ENCODE measurements at places on chromosomes 3 and 15.
A peak's percentile ranks its signal among the peaks of the same experiment; 100 is the strongest.

- peaks cover 38% of the 10 kb centered on the region for H3K4me1 ChIP-seq
- H3K4me3 ChIP-seq, result no peak overlapping the region
- no peaks in the 10 kb centered on the region for H3K36me3 ChIP-seq
- no peaks in the 10 kb centered on the region for H3K27me3 ChIP-seq
- DNase-seq, result peak; percentile 33
- peak overlapping the region; percentile 37 for H3K27ac ChIP-seq
Observed at GRCh38 chr15:63945007-63945788, 101.1 kb downstream of the DAPK2 start.

DNA sequence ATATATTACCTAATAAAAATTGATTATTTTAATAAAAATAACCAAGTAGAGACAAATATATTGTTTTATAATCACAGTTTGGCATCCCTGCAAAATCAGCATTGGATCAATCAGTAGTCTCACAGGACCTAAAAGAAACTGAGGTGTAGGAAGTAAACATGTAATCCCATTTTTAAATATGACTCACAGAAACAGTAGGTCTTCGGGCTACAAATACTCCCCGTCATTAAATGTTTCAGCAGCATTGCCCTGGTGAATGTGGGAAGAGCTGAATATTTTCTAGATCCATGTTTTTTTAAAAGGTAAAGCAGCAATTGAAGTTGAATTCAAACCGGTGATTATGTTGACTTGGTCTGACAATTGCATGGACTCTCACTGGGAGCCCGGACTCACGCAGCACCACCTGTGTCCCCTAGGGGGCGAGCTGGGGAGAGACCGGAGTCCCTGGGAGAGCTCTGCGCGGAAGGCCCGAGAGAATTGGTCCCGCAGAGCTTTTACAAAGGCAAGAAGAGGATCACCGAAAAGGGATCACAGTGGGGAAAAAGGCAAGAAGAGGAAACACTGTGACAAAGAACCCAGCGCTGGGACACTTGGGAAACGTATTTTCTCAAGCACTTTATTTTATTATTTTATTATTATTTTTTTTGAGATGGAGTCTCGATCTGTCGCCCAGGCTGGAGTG is 17.2 kb upstream of the USP3 start:
- peak; percentile 82 for DNase-seq
- H3K4me1 ChIP-seq, result peaks cover 39% of the 10 kb centered on the region
- H3K36me3 ChIP-seq, result no peaks in the 10 kb centered on the region
- peak overlapping the region; percentile 66 for H3K4me3 ChIP-seq
- H3K27ac ChIP-seq, result peak overlapping the region; percentile 56

GRCh38 chr15:31367730-31368344 is 41.2 kb downstream of the KLF13 start:
- peaks cover 24% of the 10 kb centered on the region for H3K36me3 ChIP-seq
- H3K4me3 ChIP-seq, result peak overlapping the region; percentile 41
- H3K27me3 ChIP-seq, result no peaks in the 10 kb centered on the region
- H3K27ac ChIP-seq, result peak overlapping the region; percentile 91

DNA sequence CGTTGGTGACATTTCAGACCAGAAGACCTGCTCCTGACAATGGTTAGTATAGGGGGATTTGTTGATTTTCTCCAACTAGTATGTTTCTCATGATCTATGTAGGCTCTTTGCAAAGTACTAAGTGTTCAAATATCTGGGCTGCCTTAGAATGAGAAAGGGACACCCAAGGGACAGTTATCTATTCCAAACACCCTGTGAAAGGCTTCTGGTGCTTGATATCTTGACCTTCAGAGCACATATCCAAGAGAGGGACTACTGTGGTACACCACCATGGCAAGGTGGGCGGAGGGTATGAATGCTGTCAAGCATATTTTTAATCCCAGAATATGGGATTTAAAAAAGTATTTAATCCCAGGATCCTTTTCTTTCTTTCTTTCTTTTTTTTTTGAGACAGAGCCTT is 1.1 kb downstream of the FANCD2OS start:
- H3K4me1 ChIP-seq, result no peaks in the 10 kb centered on the region
- H3K4me3 ChIP-seq, result no peak overlapping the region
- no peak overlapping the region for H3K27ac ChIP-seq
- DNase-seq, result no peak
- peaks cover 2% of the 10 kb centered on the region for H3K36me3 ChIP-seq
- H3K27me3 ChIP-seq, result no peaks in the 10 kb centered on the region

DNA sequence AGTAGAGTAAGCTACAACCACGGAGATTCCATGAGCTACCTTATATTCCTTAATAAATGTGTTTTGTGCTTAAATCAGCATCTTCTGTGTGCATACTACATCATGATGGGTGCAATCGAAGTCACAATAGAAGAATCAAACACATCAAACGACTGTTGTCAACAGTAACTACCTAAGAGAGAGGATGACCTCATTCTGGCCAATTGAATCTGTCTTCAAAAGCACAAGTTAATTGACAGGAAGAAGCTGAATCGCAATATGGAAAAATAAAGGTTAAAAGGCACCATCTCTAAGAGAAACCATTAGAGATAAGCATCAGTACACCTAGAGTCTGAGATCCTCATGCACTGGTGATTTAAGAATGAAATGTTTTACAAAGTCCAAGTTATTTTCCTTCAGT is 39.0 kb downstream of the CD200R1L start:
- H3K27me3 ChIP-seq, result no peaks in the 10 kb centered on the region
- no peak overlapping the region for H3K27ac ChIP-seq
- H3K4me1 ChIP-seq, result peaks cover 18% of the 10 kb centered on the region
- no peak for DNase-seq
- no peaks in the 10 kb centered on the region for H3K36me3 ChIP-seq

- H3K27ac ChIP-seq, result no peak overlapping the region
- H3K27me3 ChIP-seq, result peaks cover 14% of the 10 kb centered on the region
- H3K4me1 ChIP-seq, result no peaks in the 10 kb centered on the region
- H3K4me3 ChIP-seq, result no peak overlapping the region
Observed at GRCh38 chr3:179528772-179529171, 34.0 kb upstream of the ACTL6A start.

GRCh38 chr3:155846119-155846518 is 8.1 kb downstream of the SLC33A1 start:
- H3K27me3 ChIP-seq, result no peaks in the 10 kb centered on the region
- H3K4me3 ChIP-seq, result no peak overlapping the region
- DNase-seq, result no peak
- H3K36me3 ChIP-seq, result peaks cover 11% of the 10 kb centered on the region
- no peak overlapping the region for H3K27ac ChIP-seq

- no peak overlapping the region for H3K27ac ChIP-seq
- H3K4me1 ChIP-seq, result no peaks in the 10 kb centered on the region
Observed at GRCh38 chr3:118165413-118165812, 869.2 kb downstream of the IGSF11 start.

DNA sequence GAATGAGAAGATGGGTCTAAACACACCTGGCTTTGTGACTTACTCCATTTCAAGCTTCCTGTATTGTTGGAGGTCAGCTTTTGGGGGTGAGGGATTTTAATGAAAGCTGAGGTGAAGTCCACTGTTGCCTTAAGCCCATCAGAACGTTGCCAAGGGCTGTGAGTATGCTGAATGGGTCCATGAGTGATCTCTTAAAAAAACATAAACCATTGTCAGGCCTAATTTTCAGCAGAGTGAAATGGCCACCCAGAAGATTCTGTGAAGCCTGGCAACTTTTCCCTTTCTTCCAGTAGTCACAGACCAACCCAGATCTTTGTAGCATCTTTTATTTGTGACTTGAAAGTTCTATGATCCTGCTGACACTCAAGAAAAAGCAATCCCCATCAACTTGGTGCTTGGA is 87.0 kb downstream of the SMAD3 start:
- peaks cover 82% of the 10 kb centered on the region for H3K4me1 ChIP-seq
- H3K4me3 ChIP-seq, result no peak overlapping the region
- H3K36me3 ChIP-seq, result peaks cover 23% of the 10 kb centered on the region
- H3K27ac ChIP-seq, result peak overlapping the region; percentile 42

DNA sequence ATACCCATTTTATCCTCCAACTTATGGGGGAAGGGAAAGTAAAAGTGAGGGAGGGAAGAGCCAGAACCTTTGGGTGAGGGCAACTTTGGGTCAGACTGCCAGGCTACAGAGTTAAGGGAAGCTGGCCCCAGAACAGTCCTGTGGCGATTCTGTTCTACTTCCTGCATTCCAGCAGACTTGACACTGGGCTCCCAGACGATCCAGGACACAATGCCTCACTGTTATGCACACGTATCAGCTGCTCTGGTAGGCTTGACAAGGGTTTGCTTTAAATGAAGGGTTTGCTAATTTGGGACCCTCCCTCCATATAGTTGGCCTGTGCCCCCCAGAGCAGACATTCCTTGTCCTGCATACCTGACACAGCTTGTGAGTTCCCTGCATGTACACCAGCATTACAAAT is 10.7 kb downstream of the GORASP1 start:
- no peak overlapping the region for H3K4me3 ChIP-seq
- no peak for DNase-seq
- peaks cover 2% of the 10 kb centered on the region for H3K4me1 ChIP-seq
- no peaks in the 10 kb centered on the region for H3K27me3 ChIP-seq
- H3K36me3 ChIP-seq, result peaks cover 26% of the 10 kb centered on the region
- peak overlapping the region; percentile 25 for H3K27ac ChIP-seq

DNA sequence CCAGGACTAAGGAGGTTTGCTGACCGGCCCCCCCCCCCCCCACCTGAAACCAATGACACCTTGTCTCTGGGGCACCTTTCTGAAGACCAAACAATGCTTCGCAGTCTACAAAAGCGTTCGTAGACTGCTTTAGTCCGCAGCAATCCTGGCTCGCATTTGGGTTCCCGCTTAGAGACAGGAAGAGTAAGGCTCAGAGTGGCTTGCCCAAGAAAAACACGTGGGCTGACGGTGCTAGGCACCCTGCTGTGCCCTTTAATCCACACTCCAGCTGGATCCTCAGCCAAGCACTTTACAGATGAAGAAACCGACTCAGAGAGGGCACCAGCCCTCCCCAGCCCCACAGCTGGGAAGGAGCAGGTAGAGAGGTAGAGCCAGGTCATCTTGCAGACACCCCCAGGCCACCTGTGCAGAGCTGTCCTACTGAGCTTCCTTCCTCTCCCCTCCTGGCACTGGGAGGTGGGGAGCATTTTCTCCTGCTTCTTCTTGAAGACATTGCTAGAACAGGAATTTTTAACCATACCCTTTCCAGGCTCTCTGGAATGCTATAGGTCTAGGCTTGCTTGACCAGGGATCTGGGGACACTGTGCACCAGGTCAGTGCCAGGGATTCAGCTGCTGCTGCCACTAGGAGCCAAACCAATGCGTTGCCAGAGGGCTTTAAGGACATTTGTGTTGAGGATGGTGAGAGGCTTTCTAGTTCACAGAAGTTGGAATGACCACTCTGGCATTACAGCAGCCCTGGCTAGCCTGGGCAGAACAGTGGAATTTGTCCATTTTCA is 1.0 kb upstream of the KLF15 start:
- H3K36me3 ChIP-seq, result no peaks in the 10 kb centered on the region
- peak overlapping the region; percentile 7 for H3K27ac ChIP-seq
- peaks cover 6% of the 10 kb centered on the region for H3K4me1 ChIP-seq

GRCh38 chr15:42411884-42412283 is 52.6 kb downstream of the CAPN3 start:
- peak overlapping the region; percentile 14 for H3K27ac ChIP-seq
- H3K4me3 ChIP-seq, result no peak overlapping the region
- DNase-seq, result no peak
- H3K4me1 ChIP-seq, result no peaks in the 10 kb centered on the region
- peaks cover 13% of the 10 kb centered on the region for H3K36me3 ChIP-seq

- DNase-seq, result no peak
- H3K4me1 ChIP-seq, result peaks cover 22% of the 10 kb centered on the region
- H3K27me3 ChIP-seq, result peaks cover 54% of the 10 kb centered on the region
- H3K4me3 ChIP-seq, result peak overlapping the region; percentile 76
- no peak overlapping the region for H3K27ac ChIP-seq
Observed at GRCh38 chr15:25860885-25861866, 2.0 kb downstream of the ATP10A start.

All from stimulated activated naive B cell treated with anti-CD40 and anti-IgM and Interleukin-4, amounts not matched to agents 10 μg/mL and 1 μg/mL and 100 μg/mL, for 72 hours (primary cell).